ENCODE measurements at places on chromosomes 1 and 21.

- DNase-seq: no peak
These were observed 40.1 kb upstream of the COL6A2 start for GRCh38 chr21:46057710-46058241.

DNA sequence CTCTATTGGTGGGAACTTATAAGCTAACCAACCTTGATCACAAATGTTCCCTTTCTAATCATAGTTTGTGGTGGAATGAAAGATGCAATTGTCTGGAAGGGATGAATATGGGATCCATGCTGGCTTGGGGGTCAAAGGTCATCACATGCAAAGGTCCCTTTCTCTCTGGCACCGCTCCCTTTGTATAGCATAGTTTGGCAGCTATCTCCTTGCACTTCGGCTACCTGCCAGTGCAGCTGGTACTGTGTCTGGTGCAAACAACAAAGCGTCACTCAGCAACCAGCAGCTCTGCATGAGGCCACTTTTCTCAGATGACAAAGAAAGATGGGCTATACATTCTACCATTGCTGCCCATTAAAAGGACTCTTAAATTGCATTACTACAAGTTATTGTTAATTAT is 188.2 kb upstream of the NFIA start:
- DNase-seq: no peak

GRCh38 chr1:15848929-15849774 is 1.6 kb downstream of the SPEN start:
- DNase-seq: peak; percentile 74

GRCh38 chr1:42736152-42736551 is 3.9 kb downstream of the CLDN19 start:
- no peak for DNase-seq

GRCh38 chr1:68320349-68320748 is 88.0 kb upstream of the WLS start:
- DNase-seq: no peak

- no peak for DNase-seq
These were observed 15.3 kb downstream of the RCAN1 start for GRCh38 chr21:34599534-34600101.
